NCI-H1105 treated with DMSO at 0.1 percent for 48 hours (cell line): ENCODE measurements at places on chromosomes 7 and 10.

DNA sequence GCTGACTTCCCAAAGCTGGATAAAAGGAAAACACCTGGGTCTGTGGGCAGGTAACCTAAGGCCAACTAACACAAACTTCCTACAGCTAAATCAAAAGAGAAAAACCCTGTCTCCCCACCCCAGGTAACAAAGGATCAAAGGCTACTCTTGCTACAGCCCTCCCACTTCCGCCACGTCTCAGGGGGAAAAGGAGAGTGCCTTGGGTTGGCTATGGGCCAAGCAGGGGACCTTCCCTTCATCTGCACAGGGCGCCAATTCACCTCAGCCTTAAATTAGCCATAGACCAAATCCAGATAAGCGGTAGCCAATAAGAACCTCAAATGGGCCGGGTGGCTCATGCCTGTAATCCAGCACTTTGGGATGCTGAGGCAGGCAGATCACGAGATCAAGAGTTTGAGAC, 69.1 kb upstream of the LANCL2 start:
- no peak for DNase-seq

GRCh38 chr10:100433253-100434240, 29.3 kb upstream of the WNT8B start:
- peak; percentile 80 for DNase-seq

DNA sequence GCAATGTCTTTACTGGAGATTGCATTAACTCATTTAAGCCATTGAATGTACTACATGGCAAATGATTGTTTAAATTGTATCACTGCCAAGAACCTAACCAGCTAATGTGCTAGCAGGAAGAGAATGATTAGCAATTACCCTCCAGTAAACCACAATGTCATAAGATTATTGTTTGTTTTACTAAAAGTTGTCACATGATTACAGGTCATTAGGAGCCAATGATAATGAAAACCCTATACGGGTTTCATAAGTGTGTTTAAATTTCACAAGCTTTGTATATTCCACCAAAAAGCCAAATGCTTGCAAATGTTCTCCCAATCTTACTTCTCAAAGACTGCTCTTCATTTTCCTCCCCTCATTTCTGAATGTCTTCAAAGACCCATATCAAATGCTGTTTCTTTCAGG, 76.5 kb upstream of the PPP1R3C start:
- peak; percentile 86 for DNase-seq

DNA sequence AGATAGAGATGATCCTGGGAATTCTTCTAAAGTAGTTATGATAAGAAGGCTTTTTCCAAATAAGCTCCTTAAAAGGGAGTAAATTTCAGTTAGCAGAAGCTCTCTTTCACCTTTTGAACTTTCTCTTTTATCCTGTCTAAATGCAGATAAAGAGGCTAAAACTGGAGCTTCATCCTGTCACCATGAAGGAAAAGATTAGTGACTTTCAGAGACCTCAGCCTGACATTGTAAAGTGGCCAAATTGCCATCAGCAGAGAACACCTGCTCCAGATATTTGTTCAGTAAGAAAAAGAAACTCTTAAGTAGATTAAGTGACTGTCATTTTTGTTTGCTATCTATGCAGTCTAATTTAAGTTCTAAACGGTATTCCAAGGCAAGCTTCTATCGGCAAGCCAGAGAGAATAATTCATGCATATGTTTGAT, 18.3 kb downstream of the VWDE start:
- DNase-seq: peak; percentile 97

GRCh38 chr10:97499561-97500296, 1.0 kb downstream of the UBTD1 start:
- DNase-seq: no peak

- DNase-seq: no peak
These were observed 12.8 kb downstream of the OR2F1 start for GRCh38 chr7:143967398-143967797.

- no peak for DNase-seq
These were observed 1.2 kb downstream of the VPS37D start for GRCh38 chr7:73668886-73669230.

DNA sequence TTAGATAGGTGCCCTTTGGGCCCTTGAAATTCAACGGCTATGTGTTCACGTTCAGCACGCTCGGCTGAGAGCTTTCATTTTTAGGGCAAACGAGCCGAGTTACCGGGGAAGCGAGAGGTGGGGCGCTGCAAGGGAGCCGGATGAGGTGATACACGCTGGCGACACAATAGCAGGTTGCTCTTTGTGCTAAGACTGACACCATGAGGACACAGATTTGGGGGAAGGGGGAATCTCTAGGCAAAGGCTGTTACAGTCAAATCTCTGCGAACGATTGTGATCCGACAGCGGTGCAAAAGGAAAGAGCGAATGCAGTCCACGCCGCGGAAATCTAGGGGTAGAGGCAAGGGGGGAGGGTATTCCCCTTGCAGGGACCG, 667 bp downstream of the KLLN start:
- peak; percentile 48 for DNase-seq
